ENCODE measurements at places on chromosomes 4 and X.

GRCh38 chr4:162839814-162840213, 326.9 kb downstream of the NAF1 start:
- DNase-seq = no peak

DNA sequence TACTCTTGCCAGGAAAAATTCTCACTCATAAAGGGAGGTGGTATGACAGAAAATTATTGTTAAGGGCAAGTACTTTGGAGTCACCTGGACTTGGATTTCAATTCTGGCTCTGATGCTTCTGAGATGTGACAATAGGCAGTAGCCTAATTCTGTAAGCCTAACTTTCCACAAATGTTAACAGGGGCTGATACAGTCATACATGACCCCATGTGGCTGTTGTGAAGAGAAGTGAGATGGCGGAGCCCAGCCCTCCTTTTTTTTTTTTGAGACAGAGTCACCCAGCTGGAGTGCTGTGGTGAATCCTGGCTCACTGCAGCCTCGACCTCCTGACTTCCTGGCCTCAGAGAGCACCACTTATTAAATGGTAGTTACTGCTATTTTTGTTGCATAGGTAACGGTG, 54.4 kb upstream of the IRF2 start:
- no peak for DNase-seq

GRCh38 chr4:41609851-41610250, 71.9 kb downstream of the LIMCH1 start:
- DNase-seq = no peak

- DNase-seq = no peak
Observed at GRCh38 chrX:142233400-142233799, 28.3 kb upstream of the MAGEC2 start.

DNA sequence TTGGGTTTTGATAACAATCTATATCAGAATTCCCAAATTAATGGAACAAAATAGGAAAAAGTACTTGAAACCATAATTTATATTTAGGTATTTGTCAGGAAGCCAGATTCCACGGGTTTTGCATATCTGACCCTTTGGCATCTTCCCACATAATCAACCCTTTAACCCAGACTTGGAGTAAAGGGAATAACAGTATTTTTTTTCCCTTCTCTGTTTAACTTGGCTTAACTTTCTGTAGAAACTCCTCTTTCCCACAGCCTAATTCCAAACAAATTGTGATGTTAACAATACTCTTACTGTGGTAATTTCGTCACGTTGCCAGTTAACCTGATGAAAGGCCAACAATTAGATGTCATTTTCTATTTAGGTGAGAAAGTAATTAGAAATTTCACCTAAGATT, 49.4 kb upstream of the GUCY1A1 start:
- no peak for DNase-seq

- no peak for DNase-seq
Observed at GRCh38 chr4:87490664-87491369, 38.4 kb downstream of the SPARCL1 start.

DNA sequence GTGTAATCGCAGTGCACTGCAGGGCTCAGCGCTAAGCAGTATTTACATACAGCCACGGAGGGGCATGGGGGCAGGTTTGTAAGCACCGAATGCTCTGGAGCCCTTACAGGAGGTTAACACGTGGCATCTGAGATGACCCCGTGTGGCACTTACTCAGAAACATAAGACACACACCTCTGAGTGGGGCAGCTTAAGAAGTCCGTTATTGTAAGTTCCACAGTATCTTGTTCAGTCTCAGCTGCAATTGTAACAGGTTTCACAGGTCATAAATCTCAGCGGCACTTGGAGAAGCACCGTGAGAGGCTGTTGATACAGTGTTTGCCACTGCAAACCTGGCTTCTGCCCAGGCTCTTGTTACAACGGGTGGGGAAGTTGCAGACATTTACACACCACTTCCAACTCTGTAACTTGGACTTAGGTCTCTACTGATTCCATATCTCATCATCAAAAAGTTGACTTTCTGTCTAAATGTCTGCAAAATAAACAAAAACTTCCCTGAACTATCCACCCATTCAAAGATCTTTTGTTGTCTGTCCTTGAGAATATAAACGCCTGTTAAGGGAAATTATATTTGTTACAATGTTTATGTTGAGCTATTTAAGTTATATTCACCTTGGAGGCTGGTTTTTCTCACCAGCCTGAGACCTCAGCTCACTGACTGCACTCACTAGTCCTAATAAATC, 10.3 kb downstream of the CPLX1 start:
- DNase-seq = no peak

- DNase-seq = no peak
Observed at GRCh38 chr4:14771094-14771493, 231.2 kb upstream of the CPEB2 start.

GRCh38 chrX:139078761-139079280, 367.3 kb upstream of the FGF13 start:
- DNase-seq = no peak

- no peak for DNase-seq
Observed at GRCh38 chrX:29787656-29788055, 427.7 kb upstream of the MAGEB2 start.

GRCh38 chr4:189090174-189090814, 850.4 kb upstream of the FRG1 start:
- DNase-seq = no peak

- no peak for DNase-seq
Observed at GRCh38 chr4:127772769-127773671, 9.1 kb upstream of the HSPA4L start.

DNA sequence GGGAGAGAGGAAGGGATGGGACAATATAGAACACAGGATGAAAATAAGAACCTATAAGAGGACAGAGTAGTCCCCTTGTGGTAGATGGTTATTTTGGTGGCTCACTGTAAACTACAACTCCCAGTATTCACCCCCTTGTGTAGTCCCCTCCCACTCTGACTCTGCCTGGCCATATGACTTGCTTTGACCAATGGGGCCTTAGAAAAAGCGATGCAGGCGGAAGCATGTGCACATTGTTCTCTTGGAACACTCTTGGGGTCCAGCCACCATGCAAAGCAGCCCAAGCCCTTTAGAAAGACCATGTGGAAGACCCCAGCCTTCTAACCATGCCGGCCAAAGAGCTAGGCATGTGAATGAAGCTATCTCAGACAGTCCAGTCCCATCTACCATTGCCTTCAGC, 415.0 kb downstream of the BCOR start:
- DNase-seq = no peak

DNA sequence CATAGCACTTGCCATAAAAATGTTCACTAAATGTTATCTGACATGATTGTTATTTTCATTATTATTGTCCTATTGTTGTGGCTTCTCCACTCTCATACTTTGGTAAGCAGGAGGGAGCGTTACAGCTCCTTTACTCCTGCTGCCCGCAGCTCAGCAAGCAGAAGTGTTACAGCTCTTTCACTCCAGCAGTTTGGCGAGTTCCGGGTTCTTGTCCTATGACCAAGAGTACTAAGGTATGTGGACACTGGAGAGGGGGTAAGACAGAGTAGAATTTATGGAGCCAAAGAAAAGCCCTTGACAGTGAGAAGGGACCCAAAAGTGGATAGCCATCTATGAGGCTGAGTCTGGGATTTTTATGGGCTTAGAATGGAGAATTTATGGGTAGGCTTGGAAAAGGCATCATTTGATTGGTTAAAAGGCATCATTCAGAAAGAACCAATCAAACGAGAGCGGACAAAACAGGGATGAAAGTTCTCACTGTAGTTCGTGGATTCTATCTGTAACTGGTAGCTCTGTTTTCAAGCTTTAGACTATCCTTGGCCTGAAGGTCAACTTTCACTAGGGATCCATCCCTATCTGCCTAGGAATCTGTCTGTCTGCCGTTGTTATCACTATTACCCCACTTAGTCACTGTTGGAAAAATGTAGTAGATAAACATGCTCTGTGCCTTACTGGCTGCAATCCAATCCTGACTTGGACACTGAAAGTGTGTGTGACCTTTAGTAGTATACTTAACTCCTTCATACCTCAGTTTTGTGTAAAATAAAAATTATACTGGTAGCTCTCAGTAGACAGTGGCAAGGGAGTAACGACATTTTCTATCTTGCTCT, 545.6 kb upstream of the LCORL start:
- DNase-seq = no peak

DNA sequence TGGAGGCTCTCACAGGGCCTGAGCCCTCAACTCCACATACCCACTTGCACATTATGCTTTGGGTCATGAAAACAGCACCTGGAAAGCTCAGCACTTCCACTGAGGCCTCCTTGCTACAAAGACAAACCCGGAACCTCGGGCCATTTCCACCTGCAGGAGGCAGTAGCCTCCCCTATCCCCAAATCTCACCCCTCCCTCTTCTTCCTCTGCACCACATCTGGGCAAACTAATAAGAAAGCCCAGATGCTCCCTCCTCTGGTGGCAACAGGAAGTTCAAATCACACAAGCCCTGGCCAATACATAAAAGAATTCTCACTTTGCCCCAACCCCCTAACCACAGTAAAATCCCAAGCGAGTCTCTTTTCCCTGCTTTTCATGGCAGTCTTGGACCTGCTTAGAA, 136.4 kb downstream of the MAPK10 start:
- no peak for DNase-seq

DNA sequence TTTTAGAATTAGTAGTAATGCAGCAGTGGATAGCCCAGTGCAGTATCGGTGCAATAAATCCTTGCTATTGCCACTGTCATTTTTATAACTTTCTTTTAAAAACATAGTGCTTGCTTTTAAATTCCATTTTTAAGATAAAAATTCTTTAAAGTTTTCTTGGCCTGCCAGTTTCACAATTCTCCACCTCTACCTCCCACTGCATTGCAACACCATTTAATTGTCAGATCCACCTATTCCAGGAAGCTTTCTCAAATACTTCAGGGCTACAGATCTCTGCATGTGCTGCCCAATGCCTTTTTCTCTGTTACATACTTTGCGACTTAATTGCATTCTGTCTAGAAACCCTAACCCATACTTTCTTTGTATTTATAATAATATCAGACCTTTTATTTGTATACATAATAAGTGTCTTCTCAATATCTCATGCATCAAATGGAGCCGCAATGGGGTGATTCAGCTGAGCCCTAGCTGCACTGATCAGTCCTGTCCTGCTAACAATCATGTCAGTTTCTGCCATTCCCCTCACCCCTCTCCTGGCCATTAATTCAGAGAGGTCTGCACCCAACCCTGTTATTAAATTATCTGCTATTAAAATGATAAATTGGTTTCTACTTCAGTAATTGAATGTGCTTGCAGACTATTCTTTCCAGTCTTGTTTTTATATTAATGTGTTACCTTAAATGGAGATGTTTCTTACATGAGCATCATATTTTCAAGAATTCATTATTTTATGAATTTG, 193.1 kb downstream of the SLIT2 start:
- DNase-seq = no peak

GRCh38 chr4:118773429-118773792, 62.5 kb downstream of the SEC24D start:
- DNase-seq = no peak

GRCh38 chr4:105194328-105195231, 47.9 kb downstream of the TET2 start:
- DNase-seq = no peak

GRCh38 chrX:124190440-124190839, 142.0 kb upstream of the TEX13D start:
- DNase-seq = no peak

- no peak for DNase-seq
Observed at GRCh38 chr4:117134386-117134785, 49.0 kb upstream of the TRAM1L1 start.

GRCh38 chrX:50704360-50704759, 109.6 kb downstream of the SHROOM4 start:
- no peak for DNase-seq

GRCh38 chrX:130826249-130826648, 76.8 kb downstream of the ENOX2 start:
- no peak for DNase-seq

DNA sequence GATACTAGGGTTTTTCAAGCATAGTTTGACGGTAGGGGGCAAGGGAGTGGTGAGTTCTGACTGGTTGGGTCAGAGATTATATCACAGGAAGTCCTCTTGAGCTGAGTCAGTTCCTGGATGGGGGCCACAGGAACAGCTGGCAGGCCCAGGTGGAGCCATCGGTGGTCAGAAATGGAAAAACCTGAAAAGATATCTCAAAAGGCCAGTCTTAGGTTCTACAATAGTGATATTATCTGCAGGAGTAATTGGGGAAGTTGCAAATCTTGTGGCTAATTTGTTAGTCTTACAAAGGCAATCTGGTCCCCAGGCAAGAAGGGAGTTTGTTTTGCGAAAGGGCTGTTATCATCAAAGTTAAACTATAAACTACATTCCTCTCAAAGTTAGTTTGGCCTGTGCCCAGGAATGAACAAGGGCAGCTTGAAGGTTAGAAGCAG, 159.3 kb downstream of the PTCHD1 start:
- no peak for DNase-seq

DNA sequence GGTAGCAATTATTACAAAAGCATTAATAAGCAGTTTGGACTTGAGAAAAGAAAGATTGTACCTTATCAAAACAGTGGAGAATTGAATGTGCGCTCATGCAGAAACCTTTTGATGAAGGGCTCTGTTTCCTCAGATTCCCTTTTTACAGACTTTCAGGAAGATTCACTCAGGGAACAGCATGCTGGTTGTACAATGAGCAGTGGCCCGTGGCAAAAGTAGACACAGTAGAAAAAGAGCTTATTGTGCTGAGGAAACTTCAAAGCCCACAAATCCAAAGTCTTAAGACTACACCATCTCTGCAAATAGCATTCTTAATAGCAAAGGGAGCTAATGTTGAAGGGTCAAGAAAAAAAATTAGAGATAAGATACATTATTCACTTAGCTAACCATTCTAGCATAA, 858.9 kb downstream of the PDHA2 start:
- DNase-seq = no peak

- DNase-seq = no peak
Observed at GRCh38 chr4:3308691-3309090, 15.9 kb downstream of the RGS12 start.
